ENCODE measurements at places on chromosomes 2 and 18. TPM values are rescaled to one million over a fixed set of nuclear protein-coding genes. Genes with fewer than 3 reads are reported as not detected.
A peak's percentile ranks its signal among the peaks of the same experiment; 100 is the strongest.

- no peak for DNase-seq
Measured at GRCh38 chr2:46230677-46231425, 66.4 kb upstream of the EPAS1 start.

DNA sequence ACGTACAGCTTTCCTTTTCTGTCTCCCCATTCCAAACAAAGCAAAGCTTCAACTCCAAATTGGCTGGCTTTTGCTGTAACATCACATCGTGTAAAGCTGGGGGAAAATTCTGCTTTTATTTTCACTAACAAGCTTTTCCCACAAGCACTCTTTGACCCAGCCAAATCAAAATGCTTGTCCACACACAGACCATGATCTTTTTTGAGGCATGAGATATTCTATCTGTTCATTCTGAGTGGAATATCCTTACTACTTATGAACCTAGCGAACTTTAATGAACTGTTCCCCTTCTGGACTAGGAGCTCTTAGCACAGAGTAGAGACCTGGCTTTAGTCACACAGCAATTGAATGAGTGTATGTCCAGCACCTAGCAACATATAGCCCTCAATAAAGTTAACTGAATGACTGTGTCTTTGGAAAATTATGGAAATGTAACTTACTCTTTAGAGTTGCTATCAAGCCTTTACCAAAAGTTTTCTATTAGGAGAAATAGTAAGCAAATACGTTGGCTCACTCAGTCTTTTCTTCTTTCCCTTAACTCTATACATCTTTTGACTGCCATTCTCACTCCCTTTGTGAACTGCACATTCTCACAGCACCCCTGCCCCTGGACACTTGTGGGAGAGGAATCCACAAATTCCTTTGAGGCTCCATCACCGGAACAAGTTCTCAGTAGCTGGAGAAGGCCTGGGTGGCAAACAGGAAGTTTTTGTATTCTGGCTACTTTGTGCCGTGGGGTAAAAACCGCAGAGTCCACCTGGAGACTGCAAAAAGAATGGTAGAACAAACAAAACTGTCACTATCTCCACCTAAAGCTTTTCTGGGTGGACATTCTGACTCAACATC is 1.3 kb upstream of the UBE2E3 start:
- peak; percentile 39 for DNase-seq

DNA sequence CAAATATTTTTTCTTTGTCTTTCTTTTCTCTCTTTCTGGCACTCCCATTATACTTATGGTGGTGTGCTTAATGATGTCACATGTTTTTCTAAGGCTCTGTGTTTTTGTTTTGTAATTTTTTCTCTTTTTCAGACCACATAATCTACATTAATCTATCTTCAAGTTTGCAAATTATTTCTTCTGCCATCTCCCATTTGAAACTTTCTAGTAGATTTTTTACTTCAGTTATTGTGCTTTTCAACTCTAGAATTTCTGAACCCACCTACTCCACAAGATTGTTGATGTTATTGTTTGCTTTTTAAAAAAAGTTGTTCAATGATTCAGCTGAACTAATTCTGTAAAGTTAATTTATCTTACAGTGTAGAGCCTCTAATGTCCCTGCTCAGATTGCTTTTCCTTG is 121.4 kb downstream of the SCN3A start:
- DNase-seq, result no peak

DNA sequence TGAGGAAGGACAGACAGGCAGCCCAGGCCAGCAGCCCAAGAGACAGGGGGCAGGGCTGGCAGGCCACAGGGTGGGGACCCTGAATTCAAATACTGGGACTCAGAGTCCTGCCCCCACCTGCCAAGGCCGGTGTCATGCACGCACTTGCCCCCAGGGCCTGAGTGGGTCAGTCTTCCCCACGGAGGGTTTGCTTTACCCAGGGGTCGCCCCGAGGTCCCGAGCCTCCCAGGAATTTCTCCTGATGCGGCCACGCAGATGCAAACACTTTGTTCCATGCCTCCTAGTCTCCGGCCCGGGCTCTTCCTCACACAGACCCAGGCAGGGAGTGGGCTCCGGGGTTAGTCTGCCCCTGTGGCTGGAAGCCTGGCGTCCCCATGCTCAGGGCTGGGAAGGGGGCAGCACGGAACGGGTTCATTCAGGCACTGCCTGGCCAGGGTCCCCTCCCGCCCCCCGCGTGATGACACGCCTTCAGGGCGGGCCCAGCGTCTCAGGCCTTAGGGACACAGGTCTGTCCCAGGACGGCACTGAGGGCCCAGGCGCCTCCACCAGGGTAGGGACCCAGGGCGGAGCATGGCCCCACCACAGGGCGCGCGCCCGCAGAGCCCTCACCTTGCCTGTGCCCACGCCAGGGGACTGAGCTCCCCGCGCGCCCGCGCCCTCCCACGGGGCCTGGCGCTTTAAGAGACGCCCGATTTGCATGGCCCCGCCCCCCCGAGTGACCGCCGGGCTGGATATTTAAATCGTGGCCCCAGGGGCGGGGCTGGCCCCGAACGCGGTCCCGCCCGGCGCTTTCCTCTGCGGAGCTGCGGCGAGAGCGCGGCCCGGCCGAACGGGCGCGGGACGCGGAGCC is at the start of gene SNED1:
TSS of gene SNED1 (plus strand) at position 763 of the 850 bp plus-strand sequence. CDS start 220 bp downstream, outside the sequence.
- DNase-seq, result peak; percentile 55

- no peak for DNase-seq
Measured at GRCh38 chr2:26645762-26646161, 4.6 kb upstream of the CIB4 start.

The KDM3A gene
- total RNA-seq, result 10.8 TPM

The PRKAG3 gene
- not detected for total RNA-seq

The TRIM54 gene
- not detected for total RNA-seq

The AOX1 gene
- total RNA-seq, result 0.06 TPM

The FHOD3 gene
- total RNA-seq, result 4.9 TPM
